ENCODE measurements at places on chromosomes 4 and X.

DNA sequence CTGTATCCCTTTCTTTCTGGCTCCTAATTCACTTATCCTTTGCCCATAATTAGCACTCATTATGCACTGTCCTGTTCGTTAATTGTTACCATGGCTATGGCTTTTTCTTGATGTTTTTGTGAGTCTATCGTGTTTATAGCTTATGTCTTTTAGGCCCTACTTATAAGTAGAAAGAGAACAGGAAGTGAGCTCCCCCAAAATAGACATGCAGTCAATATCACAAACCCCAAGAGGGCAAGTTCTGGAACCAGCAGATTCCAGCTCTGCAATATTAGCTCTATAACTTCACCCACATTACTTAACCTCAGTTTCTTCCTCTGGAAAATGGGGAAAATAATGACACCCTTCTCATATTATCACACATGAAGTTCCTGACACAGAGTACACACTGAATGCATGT, 7.4 kb upstream of the HS3ST1 start:
- no peak for DNase-seq

DNA sequence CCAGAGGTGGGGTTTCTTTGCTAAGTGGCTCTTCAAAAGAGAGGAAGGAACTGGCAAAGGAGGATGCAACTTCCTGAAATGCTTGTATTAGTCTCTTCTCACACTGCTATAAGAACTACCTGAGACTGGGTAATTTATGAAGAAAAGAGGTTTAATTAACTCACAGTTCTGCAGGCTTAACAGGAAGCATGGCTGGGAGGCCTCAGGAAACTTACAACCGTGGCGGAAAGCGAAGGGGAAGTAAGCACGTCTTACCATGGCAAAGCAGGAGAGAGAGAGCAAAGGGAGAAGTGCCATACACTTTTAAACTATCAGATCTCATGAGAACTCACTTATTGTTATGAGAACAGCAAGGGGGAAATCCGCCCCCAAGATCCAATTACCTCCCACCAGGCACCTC, 505.7 kb downstream of the ZNF674 start:
- no peak for DNase-seq

DNA sequence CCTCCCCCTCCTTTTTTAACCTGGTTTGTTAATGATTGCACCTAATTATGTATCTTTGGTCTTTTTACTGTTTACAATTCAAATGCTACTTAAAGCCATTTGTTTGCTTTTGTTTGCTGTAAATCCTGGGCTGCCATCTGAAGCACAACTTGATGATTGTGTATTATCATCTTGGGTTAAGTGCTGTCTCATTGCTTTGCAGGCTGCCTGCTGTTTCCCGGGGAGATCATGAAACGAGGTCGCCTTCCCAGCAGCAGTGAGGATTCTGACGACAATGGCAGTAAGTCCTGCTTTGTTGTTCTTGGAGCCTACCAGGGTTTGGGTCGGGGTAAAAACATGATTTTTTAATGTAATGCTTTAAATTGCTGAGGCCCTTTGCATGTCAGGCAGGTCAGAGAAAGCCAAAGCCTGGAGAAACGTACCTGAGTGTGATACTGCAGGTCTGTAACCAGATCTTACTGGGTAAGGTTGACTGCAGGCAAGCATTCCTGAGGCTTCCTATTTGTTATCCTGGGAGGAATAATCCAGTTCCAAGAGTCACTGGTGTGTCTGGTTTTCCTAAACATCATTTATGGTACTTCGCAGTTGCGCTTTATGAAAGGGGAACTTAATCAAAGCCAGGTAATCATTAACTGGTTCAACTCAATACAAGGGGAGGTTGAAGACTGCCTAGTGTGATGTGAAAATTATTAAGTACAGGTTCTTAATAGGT, 22.2 kb downstream of the JADE1 start:
- DNase-seq, result no peak

DNA sequence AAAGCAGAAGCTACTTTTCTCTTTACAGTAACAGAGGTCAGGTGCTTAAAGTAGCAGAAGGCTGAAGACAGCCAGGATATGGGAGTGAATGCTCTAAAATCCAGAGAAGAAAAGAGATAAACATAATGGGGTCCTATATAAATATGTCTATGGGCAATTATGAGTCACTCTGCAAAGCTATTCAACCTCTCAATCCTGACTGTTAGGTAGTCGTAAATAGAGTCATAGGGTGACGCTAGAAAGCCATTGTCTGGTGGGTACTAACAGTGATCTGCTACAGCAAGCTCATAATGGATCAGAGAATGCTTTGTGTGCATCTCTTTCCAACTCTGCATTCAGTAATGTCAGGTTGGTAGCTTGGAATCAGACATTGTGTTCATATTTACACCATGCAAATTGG, 53.5 kb upstream of the PDE5A start:
- no peak for DNase-seq

- no peak for DNase-seq
Measured at GRCh38 chr4:53484911-53485657, 106.2 kb downstream of the LNX1 start.

DNA sequence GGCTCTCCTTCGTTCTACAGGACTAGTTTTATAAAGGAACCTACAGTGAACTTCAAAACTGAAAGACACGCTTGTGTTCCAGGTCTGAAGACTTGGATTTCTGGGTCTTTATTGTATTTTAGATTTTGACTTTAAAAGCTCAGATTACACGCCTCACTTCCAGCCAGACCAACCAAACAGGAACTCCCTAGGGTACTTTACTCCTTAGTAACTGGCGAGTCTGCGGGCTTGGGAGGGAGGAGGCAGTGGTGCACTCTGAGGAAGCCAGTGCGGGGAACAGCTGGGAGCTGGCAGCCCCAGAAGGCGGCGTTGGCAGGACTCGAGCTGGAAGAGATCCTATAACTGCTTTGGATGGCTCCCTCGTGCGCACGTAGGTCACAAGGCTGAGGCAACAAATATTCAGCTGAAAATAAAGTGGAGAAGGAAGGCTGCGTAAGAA, 391 bp upstream of the PHKA1 start:
- no peak for DNase-seq
